Stimulated activated CD4-positive, alpha-beta T cell treated with anti-CD3 and anti-CD28 coated beads, Interleukin-1b, Interleukin-23, amount 100 ng/mL, for 1 hour (primary cell): ENCODE measurements at places on chromosomes 3 and 15.
A peak's percentile ranks its signal among the peaks of the same experiment; 100 is the strongest.

GRCh38 chr3:99418209-99418635, 220.2 kb upstream of the COL8A1 start:
- no peak for DNase-seq

DNA sequence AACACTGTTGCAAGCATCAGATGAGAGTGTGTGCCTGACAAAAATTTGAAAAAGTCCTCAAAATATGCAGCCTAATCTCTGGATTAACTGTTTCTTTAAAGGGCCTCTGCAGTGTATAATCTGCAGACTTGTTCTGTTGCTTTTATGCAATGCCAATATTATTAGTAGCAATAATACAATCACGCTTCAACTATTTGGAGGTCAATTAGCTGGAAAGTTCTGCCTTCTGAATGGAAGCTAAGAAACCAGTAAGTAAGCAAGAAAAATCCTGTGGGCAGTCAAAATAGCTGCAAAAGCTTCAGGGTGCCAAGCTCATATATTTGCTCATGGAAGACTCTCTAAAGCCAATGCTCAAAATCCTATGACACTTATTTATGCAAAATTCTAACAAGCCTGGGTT, 153.2 kb upstream of the NR2F2 start:
- DNase-seq, result no peak

- no peak for DNase-seq
Observed at GRCh38 chr3:60933824-60934223, 317.4 kb downstream of the FHIT start.

DNA sequence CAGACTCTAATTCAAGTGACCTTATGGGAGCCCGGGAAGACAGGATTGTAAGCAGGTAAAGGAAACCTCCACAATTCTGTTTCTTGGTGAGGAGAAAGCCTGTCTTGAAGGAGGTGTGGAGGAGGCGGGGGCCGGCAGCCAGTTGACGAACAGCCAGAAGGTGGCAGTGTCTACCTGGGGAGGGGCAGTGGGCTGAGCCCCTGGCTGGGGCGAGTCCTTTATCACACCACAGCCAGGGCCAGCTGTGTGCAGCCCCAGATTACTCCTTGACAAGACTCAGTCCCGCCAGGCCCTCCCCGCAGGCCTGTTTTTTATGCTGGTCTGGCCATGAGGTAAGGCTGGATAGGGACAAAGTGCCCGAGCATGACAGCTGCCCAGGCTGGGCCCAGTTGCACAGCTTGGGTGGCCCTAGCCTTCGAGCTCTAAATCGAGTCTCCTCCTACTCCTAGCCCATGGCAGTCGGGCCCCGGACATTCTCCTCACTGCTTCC, 40.9 kb upstream of the IDH2 start:
- peak; percentile 29 for DNase-seq

- no peak for DNase-seq
Observed at GRCh38 chr3:121821421-121822199, 13.2 kb downstream of the IQCB1 start.

DNA sequence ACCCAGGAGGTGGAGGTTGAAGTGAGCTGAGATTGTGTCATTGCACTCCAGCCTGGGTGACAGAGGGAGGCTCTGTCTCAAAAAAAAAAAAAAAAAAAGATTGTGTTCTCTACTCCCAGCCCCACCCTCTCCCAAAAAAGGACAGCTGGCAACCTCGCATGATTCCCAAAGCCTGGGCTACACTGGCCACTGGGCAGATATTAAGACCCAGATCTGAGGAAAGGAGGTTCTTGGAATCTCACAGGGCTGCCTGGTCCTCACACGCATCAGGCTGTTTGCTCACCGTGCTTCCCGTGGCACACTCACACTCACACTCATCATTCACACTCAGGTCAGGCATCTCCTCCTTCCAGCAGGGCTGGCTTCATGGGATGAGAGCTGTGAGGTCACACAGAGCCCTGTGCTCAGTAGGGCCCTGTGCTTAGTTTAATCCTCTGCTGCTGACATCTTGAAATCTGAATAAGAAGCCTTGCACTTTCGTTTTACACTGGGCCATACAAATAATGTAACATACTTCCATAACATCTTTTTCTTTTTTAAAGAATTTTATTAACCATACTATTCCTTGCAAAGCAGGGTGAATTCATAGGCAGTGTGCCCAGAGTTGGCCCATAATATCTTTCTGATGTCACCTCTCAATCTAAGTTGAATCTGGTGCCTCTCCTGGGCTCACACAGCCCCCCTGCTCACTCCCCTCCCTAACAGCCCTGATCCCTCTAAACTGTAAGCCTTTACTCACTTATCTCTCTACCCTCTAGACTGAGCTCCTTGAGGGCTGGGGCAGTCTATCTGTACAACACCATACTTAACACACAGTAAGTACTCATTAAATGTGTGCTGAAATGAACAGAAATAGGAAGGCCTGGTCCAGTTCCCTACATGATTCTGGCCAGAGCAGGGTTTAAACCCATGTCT, 50.2 kb upstream of the C15orf39 start:
- DNase-seq, result no peak

DNA sequence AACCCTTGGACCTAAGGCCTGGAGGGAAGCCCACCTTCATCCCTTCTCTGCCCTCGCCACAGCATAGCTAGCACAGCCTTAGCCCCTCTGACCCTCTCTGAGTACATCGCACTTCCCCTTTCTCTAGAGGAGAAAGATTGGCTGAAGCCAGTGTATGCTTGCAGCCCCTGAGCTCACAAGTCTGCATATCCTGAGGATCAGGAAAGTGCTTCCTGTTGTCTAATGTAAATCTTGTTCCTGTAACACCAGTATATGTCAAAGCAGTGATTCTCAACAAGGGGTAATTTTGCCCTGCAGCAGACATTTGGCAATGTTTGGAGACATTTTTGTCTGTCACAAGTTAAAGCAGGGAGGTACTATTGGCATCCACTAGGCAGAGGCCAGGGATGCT, 2.2 kb upstream of the PRKCD start:
- DNase-seq, result no peak

- no peak for DNase-seq
Observed at GRCh38 chr15:99123713-99124451, 19.0 kb downstream of the SYNM start.

- no peak for DNase-seq
Observed at GRCh38 chr3:133113927-133114597, 75.9 kb downstream of the TMEM108 start.

DNA sequence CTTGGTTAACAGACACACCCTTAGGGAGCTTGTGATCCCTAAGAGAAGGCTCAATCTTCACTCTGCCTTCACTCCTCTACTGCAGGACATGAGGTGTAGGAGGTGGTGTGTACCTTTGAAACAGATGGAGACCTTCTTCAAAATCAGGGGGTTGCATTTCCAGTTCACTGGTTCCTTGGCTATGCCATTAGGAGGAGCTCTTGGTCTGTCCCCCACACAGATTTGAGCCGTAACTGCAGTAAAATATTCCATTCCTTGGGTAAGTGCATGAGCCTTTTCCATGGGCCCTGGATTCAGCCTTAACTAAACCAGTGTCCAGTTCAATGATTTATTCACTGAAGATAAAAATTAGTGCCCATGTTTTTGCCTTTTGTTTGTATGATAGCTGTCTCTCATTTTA, 144.6 kb downstream of the MCTP2 start:
- no peak for DNase-seq
